Renal cortical epithelial cell (primary cell): ENCODE measurements at places on chromosomes 4 and X. TPM values are rescaled to one million over a fixed set of nuclear protein-coding genes. Genes with fewer than 3 reads are reported as not detected.
A peak's percentile ranks its signal among the peaks of the same experiment; 100 is the strongest.

PCDH19 gene
- 0.15 and 0.17 TPM in 2 replicates for total RNA-seq

ZFYVE28 gene
- total RNA-seq: 3.0 and 9.2 TPM in 2 replicates

SORCS2 gene
- total RNA-seq: 1.0 and 11.0 TPM in 2 replicates

GYG2 gene
- 0.69 and 3.2 TPM in 2 replicates for total RNA-seq

HHIP gene
- 0.15 and 0.17 TPM in 2 replicates for total RNA-seq

IL2 gene
- not detected in 2 replicates for total RNA-seq

SGMS2 gene
- 223 and 244 TPM in 2 replicates for total RNA-seq

CTBP1 gene
- 277 and 362 TPM in 2 replicates for total RNA-seq

FAM236B gene
- total RNA-seq: not detected in 2 replicates

RP2 gene
- 20.7 and 42.7 TPM in 2 replicates for total RNA-seq

NPY1R gene
- 2.4 and 21.1 TPM in 2 replicates for total RNA-seq

CITED1 gene
- total RNA-seq: not detected in 2 replicates

GRCh38 chrX:31217084-31217483, 145.2 kb upstream of the FTHL17 start:
- no peak for DNase-seq

GRCh38 chrX:151713849-151714248, 2.0 kb upstream of the FATE1 start:
- no peak for DNase-seq

GRCh38 chr4:122548452-122548851, 72.4 kb downstream of the IL21 start:
- no peak for DNase-seq

GRCh38 chr4:26682436-26682835, 98.6 kb downstream of the TBC1D19 start:
- DNase-seq: no peak

DNA sequence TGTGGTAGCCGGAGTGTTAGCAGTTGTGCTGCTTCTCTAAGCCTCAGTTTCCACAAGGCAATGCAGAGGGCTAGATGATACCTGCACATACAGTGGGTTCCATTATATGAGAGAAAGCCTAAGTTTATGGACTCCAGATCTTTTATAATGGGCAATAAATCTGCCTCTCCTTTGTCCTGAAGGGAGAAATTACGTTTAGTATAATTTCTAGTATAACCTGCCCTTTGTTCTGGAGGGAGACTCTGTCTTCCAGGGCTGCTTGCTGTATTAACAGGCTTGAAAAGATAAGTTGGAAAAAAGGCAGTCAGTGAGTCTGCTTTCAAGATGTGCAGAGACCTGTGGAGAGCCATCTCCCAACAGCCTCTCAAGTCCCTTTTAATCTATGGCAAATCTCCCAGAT, 42.8 kb downstream of the ZNF81 start:
- DNase-seq: no peak

DNA sequence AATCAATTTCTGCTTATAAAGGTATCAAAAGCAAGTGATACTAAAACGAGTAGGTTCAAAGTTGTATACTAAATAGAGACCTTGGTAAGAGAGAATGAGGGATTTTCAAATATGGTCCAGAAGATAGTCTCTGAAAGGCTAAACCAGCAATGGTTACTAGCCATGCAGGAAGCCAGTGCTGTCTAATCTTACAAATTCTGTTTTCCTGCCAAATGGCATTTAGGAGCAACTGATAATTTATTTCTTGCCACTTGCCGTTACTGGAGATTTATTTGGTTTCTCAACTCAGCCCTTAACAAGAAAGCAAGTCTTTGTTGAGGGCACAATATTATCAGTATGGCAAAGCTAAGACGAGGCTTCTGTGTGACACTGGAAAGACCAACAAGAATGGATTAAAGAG, 47.2 kb downstream of the MAP7D3 start:
- DNase-seq: no peak

DNA sequence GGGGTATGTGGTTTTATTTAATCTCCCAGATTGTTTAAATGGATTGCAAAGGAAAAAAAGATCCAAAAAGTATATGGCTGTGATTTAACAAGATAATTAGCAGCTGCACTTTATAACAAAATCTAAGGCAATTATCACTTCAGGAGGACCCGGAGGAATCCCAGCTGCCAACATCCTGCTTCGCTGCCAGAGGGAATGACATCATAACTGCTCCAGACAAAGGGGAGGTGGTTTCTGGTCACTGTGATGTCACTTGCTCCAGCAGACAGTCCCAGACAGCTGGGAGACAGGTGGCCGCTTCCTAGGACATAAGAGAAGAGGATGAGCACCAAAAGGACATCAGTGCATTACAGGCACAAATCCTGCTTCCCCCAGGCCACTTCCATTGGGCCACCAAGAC, 371.0 kb downstream of the BCOR start:
- no peak for DNase-seq

DNA sequence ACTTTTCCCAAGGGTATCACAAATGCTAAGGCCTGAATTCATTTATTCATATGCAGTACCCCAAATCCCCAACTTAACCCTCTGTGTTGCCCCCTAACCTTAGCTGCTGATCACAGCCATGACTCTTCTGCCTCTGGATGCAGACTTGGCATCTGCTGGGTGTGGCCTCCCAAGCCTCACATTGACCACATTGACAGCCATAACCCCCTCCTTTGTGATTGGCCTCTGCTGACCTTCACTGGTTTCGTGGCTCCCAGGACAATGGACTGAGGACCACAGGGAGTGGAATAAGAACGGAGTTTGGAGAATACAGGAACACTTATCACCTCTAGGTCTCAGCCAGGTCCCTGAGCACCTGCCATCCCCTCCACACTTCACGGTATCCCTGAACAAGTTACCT, 123.6 kb upstream of the CPEB2 start:
- DNase-seq: no peak

- DNase-seq: no peak
Observed at GRCh38 chr4:153560908-153561307, 94.7 kb downstream of the TMEM131L start.

DNA sequence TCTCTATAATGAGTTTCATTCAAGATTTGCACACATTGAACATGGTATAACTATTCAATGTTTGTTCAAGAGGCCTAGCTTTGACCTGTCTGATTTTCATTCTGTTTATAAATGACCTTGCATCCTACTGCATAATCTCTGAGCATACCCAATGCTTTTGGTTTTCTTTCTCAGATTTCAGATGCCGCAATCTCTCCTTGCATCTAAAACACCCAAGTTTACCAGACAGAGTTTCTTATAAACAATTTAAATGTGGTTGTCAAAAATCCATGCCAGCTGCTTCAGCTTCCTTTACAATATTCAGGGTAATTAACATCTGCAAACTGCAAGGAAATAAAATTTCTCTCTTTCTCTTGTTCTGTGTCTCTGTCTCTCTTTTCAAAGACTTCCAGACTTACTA, 123.0 kb upstream of the PCDH18 start:
- DNase-seq: no peak

GRCh38 chrX:43557792-43558191, 98.3 kb upstream of the MAOA start:
- peak; percentile 50 for DNase-seq

GRCh38 chr4:35933901-35934300, 310.4 kb downstream of the ARAP2 start:
- DNase-seq: no peak

- peak; percentile 6 for DNase-seq
Observed at GRCh38 chrX:57137501-57137900, 304 bp upstream of the SPIN2A start.

DNA sequence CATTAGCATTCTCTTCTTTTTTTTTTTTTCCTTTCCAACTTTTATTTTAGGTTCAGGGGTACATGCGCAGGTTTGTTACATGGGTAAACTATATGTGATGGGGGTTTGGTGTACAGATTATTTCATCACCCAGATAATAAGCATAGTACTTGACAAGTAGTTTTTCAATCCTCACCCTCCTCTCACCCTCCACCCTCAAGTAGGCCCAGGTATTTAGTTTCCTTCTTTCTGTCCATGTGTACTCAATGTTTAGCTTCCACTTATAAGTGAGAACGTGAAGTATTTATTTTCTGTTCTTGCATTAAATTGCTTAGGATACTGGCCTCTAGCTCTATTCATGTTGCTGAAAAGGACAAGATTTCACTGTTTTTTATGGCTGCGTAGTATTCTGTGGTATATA, 140.8 kb upstream of the PGRMC2 start:
- DNase-seq: no peak

DNA sequence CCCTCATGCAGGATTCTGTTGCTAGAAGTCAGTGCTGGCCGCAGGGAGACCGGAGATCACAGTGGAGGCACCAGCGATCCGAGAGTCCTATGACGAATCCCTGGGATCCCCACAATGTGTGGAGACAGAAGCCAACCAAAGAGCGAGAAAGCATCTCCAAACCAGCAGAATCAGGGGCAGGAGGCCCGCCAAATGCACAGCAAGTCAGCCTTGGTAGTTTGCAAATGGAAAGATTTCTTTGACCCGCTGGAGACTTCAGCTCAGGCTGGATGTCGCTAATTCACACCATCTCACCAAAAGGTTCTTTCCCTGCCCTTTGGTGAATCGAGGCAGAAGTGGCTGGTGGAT, 505 bp upstream of the PKD2 start:
- no peak for DNase-seq

GRCh38 chr4:80713409-80713808, 317.1 kb upstream of the BMP3 start:
- peak; percentile 47 for DNase-seq

- peak; percentile 29 for DNase-seq
Observed at GRCh38 chr4:111960241-111960667, 185.0 kb upstream of the FAM241A start.

DNA sequence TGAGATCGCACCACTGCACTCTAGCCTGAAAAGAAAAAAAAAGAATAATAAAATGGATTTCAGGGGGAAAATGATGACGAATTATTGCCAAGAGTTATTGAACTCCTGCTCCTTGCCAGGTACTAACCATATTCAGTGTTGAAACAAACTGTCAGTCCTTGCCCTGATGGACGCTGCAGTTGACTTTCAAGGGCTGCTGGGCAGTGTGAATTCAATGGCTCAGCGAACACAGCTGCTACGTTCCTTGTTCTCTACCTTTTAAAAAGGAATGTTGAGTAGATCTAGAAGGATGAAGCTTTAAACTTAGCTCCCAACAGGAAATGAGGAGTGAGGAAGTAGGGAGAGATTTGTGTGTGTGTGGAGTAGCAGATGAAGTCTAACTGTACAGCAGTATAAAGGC, 2.7 kb downstream of the LIMCH1 start:
- peak; percentile 62 for DNase-seq

DNA sequence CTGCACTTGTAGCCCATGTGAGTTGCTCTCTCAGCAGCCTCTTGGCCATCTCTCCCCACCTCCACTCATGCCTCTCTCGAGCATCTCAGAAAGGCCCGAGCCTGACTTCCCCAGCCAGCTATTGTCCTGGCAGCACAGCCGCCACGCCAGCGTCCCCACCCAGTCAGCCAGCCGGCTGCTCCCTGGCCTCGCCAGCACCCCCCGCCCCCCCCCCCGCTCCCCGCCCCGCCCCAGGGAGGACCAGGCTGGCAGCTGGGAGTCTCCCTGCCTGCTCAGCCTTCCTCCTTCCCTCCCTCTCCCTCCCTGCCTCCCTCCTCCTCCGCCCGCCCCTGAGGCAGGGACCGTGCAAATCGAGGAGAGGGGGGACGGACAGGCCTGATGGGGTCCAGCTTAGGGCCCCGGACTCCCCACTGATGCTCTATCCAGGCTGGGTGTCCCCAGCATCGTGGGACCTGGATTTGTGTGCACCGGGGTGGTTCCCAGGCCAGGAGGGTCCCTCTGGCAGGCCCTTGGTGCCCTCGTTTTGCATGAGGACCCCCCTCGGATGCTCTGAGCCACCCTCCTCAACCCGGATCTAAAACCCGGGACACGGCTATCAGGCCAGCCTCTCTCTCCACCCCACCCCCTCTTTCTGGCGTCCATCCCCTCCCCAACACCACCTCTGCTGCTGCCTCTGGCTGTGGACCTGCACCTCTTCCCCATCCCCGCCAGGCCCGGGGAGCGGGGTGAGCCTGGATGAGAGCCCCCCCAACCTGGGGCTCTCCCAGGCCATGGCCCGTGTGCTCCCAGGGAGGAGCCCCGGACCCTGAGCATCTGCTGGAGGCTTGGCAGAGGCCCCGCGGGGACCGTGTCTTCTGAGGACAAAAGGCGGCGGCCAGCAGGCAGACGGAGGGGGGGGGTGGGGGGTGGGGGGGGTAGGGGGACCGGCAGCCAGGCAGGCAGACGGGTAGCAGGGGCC, at the start of gene GPR173:
TSS of gene GPR173 (plus strand) at position 621 of the 958 bp plus-strand sequence. CDS start 27,833 bp downstream, outside the sequence.
- DNase-seq: no peak

DNA sequence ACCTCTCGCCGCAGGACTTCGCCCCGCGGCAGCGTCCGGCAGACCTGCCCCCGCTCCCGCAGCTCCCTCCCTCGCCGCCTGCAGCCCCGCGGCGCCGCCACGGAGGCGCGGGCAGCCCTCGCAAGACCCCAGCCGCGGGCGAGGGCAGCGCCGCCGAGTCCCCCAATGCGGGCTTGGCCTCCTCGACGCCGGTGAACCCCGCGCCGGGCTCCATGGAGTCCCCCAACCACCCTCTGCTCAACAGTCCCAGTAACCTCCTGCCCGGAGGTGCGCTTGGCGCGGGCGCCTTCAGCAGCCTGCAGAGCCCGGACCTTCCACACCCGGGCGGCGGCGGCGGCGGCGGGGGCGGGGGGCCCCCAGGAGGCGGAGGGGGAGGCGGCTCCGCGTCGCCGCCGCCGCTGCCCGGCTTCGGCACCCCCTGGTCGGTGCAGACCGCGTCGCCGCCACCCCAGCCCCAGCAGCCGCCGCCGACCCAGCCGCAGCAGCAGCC, 1.2 kb downstream of the CPEB2 start:
- DNase-seq: no peak

DNA sequence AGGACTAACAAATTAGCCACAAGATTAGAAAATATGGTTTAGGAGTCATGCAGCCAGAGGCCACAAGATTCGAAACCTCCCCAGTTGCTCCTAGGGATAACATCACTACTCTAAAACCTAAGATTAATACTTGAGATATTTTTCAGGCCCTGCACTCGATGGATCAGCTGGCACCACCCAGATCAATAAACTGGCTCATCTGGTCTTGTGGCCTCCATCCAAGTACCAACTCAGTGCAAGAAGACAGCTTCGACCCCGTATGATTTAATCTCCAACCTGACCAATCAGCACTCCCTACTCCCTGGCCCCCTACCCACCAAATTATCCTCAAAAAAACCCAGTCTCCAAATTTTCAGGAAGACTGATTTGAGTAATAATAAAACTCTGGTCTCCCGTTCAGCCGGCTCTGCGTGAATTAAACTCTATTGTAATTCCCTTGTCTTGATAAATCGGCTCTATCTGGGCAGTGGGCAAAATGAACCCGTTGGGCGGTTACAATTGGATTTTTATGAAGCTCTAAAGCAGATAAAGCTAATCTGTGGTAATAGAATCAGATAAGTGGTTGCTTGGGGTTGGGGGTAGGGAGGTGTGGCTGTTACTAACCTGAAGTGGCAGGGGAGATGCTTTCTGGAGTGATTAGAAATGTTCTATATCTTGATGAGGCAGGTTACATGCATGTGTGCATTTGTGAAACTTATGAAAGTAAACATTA, 91.8 kb upstream of the ATXN3L start:
- no peak for DNase-seq

DNA sequence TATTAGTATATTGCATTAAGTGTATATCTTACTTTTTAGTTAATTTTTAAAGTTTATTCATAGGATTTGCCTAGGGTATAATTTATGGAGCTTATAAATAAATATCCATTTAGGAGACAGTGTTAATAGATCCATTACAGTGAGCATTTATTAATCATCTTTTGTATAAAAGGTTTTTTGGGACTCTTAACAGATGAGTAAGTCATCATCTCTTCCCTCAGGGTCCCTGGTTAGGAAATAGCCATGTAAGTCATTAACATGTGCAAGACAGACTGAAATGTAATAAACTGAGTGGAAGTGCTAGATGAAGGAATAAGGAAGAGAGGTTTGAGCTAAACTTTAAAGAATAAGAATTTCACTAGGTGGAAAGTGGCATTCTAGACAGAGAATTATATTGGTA, 69.2 kb downstream of the PAQR3 start:
- peak; percentile 63 for DNase-seq

GRCh38 chrX:24149351-24150050, at the start of gene ZFX:
TSS of gene ZFX (plus strand) at chrX:24149729. CDS start at chrX:24172743, 23,014 bp downstream.
- DNase-seq: no peak
